Omental fat pad (tissue), 4 donors: ENCODE measurements at places on chromosomes 4 and X. TPM values are rescaled to one million over a fixed set of nuclear protein-coding genes. Genes with fewer than 3 reads are reported as not detected.

Gene CCDC120
- total RNA-seq: 2.1 TPM

Gene SASH3
- total RNA-seq: 15.8 TPM

- DNase-seq: no peak
Measured at GRCh38 chr4:98828801-98829200, 100.1 kb downstream of the EIF4E start.

DNA sequence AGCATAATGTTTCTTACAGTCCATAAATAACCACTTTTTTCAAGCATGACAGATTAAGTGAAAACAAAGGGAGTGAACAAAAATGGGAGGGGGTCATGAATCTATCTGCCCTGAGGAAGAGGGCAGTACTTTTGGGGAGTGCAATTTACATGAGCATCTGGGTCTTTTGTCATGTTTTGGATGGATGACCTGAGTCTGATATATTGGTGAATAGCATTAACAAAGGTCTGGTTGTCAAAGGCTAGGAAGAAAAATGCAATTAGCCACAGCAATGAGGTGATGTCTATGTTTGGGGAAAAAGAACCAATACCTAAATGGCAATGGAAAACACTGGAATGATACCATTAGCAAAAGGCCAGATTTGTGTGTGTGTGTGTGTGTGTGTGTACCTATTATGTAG, 15.1 kb upstream of the MAD2L1 start:
- no peak for DNase-seq

GRCh38 chr4:62571494-62571893, 1371.4 kb downstream of the ADGRL3 start:
- DNase-seq: no peak

DNA sequence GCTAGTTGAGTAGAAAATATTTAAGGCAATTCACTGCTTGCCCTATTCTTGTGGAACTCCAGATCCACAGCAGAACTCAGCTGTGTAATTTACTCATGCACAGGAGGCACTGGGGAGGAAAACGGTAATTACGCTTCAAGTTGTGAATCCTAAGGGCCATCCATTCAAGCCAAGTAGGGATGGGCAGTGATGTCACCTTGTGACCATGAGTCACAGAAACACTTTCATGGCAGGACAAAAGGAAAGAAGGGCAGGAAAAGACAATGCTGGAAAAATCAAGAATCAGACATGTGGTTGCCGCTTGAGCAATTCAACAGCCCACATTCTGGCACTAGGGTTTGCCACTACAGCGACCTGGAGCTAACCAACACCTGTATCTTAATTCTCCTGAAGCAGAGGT, 1.4 kb downstream of the PAQR3 start:
- no peak for DNase-seq

GRCh38 chr4:4311193-4311592, 21.1 kb downstream of the ZBTB49 start:
- no peak for DNase-seq
